Neural progenitor cell (in vitro differentiated cells): ENCODE measurements at places on chromosomes 1 and 21.

DNA sequence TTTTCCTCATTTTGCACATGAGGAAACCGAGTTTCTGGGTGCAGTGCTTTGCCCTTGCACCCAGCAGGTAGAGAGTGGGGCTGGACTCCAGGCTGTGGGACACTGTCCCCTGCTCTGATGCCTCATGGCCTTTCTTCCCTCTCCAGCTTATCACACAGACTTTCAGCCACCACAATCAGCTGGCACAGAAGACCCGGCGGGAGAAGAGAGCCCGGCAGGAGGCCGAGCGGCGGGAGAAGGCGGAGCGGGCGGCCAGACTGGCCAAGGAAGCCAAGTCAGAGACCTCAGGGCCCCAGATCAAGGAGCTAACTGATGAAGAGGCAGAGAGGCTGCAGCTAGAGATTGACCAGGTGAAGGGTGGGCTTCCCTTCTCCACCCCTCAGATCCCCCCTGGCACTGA, 19.0 kb downstream of the KDF1 start:
- no peak for DNase-seq

GRCh38 chr1:19484798-19485361, 459 bp downstream of the CAPZB start:
- peak; percentile 65 for DNase-seq

- DNase-seq = no peak
Observed at GRCh38 chr21:28604946-28605537, 387.6 kb downstream of the LTN1 start.

DNA sequence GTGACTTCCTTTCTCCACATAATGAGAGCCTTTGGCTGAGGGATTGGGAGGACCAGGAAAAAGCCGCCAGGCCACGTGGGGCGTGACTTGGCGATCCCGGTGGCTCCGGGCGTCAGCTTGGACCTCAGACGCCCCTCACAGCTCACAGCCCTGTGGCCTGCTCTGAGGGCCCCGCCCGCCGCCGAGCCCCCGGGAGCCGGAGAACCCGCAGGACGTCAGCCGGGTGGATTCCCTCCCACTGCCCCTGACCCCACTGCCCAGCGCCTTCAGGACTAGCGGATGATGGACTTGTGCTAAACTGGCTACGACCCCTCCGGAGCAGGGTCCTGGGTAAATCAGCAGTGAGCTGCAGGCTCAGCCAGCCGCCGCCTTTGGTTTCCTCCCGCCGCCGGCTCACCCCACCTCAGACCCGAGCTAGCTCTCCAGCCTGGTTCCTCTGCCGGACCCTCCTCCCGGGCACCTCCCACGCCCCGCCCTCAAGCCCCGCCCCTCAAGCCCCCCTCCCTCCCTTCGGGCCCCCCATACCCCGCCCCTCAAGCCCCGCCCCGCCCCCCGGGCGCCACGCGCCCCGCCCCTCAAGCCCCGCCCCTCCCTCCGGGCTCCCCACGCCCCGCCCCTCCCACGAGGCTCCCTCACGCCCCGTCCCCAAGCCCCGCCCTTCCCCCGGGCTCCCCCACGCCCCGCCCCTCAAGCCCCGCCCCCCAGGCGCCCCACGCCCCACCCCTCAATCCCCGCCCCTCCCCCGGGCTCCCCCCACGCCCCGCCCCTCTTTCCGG, 10.0 kb upstream of the FAAP20 start:
- peak; percentile 73 for DNase-seq

DNA sequence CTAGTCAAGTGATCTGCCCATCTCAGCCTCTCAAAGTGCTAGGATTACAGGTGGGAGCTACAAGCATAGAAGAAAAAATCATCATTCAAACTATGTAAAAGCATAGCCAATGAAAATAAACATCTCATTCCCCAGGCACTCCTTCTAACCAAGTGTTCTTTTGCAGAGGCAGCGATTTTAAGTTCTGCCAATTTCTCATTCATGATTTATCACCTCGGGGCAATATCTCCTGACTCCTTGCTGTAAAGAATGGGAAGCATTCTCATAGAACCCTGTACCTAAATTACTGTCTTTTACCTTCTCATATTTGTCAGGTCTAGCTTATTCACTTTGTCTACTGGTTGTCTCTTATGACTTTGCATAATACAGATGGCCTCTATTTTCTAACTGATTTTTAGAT, 32.5 kb upstream of the IVNS1ABP start:
- no peak for DNase-seq

- DNase-seq = peak; percentile 44
Observed at GRCh38 chr1:112956544-112957132, 642 bp upstream of the SLC16A1 start.

GRCh38 chr1:171188388-171189266, 3.5 kb downstream of the FMO2 start:
- DNase-seq = peak; percentile 59

- DNase-seq = peak; percentile 62
Observed at GRCh38 chr1:246971090-246971721, 36.7 kb downstream of the ZNF695 start.

GRCh38 chr1:18035145-18035544, 72.5 kb upstream of the IGSF21 start:
- DNase-seq = no peak
